ENCODE measurements at places on chromosomes 13 and 19.

GRCh38 chr13:51663973-51664957, 80.0 kb downstream of the WDFY2 start:
- no peak for DNase-seq

- DNase-seq: no peak
These were observed 83.5 kb downstream of the SLC7A1 start for GRCh38 chr13:29511980-29512379.

DNA sequence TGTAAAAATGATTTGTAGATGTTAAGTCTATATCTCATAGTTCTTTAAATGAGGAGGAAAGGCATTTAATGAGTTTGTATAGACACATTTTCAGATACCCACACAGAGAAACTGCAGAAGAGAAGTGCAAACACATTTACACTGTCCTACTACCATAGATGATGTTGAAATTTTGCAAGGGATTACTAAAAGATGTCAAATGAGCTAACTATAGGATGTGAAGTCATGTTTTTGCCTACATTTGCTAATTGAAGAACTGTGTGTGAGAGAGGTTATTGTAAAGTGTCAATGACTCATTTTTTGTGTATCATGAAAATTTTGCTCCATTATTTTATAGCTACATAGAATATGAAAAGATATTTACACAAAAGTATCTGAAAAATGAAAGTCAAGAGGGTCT, 178.9 kb downstream of the ITGBL1 start:
- DNase-seq: no peak

DNA sequence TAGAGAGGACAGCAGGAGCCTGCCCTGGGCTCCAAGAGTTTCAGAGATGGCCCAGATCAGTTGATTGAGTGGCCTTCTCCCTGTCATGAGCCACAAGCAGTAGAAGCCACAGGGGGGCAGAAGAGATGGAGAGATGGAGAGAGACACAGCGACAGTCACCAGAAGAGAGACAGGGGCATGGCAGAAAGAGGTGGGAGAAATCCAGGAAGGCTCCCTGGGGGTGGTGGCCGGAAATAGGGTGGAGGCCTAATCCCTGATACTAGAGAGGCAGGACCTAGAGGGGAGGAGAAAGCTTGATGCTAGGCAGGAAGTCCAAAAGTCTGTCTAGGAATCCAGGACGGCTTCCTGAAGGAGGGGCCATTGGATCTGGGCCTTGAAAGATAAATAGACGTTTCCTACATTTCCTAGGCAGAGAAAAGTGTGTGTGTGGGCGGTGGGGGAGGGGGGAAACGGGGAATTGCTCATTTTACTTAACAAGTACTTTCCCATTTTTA, 9.6 kb upstream of the TPM4 start:
- DNase-seq: peak; percentile 78

DNA sequence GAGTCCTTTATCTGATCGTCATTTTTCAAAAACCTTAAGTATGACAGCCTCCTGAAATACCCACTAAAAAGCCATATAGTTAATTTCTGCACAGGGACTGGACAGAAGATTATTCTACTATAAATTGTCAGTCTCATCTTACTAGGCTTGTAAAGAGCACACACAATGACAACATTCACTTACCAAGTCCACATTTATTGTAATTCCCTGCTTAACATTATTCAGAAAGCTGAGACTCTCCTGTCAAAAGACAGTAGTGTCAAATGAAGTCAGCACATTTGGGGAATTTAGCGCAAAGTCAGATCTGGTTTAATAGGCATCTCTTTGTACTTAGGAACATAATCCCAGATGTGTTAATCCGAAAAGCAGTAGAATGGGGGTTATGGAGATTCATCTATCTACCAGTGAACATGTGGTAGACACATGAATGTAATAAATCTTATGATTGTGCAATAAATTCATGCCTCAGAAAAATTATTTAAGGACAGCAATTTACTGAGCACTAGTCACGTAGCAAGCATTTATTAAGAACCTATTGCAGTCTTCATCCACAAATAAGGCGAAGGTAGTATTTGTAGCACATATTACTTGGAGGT, 224.6 kb upstream of the GPC6 start:
- no peak for DNase-seq

- DNase-seq: no peak
These were observed 69.0 kb upstream of the PCDH9 start for GRCh38 chr13:67299072-67299635.

DNA sequence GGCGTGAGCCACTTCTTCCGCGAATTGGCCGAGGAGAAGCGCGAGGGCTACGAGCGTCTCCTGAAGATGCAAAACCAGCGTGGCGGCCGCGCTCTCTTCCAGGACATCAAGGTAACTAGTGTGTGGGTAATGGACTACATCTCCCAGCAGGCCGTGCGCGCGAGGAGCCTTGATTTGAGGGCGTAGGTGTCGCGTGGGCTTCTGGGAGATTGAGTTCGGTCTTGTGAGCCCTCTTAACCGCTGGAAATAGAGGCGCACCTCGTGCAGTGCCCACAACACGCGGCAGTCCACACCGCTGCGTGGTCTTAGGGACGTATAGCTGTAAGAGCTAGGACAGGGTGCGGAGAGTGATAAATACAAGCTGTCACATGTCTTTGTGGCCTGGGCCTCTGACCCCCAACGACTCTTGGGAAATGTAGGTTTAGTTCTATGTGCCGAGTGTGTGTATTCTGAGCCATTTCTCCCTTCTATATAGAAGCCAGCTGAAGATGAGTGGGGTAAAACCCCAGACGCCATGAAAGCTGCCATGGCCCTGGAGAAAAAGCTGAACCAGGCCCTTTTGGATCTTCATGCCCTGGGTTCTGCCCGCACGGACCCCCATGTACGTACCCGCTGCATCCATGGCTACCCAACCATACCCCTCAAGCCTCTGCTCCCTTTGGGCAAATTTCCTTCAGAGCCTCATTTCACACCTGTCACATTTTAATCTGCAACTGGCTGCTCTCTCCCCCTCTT, 864 bp downstream of the FTL start:
- DNase-seq: peak; percentile 90

DNA sequence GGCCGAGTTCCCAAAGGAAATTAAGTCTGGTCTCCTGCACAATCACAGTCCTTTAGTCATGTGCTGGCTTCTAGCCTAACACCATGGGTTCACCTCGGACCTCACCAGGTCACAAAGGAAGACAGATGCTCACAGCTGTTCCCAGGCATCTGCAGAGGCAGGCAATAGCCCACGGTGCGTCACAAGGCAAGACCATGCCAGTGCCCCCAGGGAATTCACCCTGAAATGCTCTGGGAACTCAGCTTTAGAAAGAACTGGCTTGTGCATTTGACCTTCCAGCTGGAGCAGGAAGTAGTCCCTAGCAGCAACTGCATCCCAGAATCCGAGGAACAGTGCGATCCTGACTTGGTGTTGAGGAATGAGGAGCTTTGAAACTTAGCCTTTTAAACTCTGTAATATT, 96.8 kb upstream of the WASF3 start:
- DNase-seq: no peak

DNA sequence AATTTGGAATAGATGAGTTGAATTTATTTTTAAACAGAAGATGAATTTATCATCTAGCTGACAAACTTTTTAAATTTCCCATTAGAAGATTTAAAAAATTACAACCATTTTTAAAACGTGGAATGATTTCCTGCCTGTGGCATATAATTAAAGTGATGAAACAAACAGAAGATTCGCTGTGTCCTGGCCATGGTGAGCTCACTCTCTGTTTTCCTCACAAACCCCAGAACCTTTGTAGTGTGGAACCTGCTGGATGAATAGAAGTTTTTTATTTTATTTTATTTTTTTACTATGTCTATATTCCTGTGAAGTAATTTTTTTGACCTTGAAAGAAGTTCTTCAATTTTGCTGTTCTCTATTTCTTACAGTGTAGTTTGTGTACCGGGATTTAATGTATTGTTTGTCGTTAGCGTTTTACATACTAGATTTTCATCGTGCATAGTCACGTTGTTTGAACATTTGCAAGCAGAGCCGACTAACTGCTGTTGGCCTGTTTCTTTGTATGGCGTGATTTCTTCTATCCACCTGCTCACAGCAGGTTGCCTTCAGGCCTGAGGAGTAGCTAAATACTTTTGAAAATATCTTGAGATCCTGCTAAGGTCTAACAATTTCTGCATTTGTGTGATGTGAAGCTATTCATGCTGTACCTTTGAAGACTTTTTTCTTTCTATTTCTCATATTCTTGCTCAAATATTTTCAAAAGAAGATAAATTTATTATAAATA, 149.2 kb downstream of the GGACT start:
- no peak for DNase-seq

- DNase-seq: no peak
These were observed 806 bp downstream of the ZNF90 start for GRCh38 chr19:20078581-20079031.

GRCh38 chr13:112917737-112918136, 51.3 kb upstream of the MCF2L start:
- no peak for DNase-seq

GRCh38 chr19:38989066-38989605, 13.6 kb upstream of the FBXO17 start:
- DNase-seq: no peak

- no peak for DNase-seq
These were observed 985 bp upstream of the KCNK6 start for GRCh38 chr19:38318660-38319059.

- no peak for DNase-seq
These were observed 5.7 kb downstream of the TLE5 start for GRCh38 chr19:3056417-3057088.

DNA sequence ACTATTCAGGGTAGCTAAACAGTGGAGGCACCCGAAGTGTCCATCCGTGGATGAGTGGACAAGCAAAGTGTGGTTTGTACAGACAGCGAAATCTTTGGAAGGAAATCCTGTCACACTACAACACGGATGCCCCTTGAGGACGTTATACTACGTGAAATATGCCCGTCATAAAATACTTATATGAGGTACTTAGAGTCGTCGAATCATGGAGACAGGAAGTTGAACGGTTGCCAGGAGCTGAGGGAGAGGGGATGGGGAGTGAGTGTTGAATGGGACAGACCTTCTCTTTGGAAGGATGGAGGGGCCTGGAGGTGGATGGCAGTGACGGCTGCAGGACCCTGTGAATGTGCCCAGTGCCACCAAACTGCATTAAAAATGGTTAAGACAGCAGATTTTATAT, 11.6 kb downstream of the ATP4B start:
- DNase-seq: no peak

DNA sequence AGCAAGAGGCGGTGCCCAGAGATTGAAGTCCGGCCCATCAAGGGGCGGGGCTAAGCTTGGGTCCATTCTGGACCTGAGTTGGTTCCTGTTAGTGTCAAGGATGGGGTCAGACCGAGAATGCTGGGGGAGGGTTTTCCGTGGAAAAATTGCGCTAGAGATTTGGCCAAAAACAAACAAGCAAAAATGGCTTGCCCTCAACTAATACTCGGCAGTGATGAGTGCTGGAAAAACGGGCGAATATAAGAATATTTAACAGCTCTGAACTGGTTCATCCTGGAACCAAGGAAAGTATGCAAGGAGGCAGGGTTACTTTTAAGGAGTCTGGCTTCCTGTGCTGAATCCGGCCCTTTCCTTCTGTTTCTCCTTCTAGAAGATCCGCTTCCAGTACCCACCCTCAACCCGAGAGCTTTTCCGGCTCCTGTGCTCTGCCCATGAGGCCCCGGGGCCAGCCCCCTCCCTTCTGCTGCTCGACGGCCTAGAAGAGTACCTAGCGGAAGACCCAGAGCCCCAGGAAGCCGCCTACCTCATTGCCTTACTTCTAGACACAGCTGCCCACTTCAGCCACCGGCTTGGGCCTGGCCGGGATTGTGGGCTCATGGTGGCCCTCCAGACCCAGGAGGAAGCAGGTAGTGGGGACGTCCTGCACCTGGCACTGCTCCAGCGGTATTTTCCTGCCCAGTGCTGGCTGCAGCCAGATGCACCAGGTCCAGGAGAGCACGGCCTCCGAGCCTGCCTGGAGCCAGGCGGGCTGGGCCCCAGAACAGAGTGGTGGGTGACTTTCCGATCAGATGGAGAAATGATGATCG, 880 bp downstream of the SWSAP1 start:
- DNase-seq: peak; percentile 81

GRCh38 chr13:47168066-47168465, 271.2 kb upstream of the HTR2A start:
- DNase-seq: no peak

DNA sequence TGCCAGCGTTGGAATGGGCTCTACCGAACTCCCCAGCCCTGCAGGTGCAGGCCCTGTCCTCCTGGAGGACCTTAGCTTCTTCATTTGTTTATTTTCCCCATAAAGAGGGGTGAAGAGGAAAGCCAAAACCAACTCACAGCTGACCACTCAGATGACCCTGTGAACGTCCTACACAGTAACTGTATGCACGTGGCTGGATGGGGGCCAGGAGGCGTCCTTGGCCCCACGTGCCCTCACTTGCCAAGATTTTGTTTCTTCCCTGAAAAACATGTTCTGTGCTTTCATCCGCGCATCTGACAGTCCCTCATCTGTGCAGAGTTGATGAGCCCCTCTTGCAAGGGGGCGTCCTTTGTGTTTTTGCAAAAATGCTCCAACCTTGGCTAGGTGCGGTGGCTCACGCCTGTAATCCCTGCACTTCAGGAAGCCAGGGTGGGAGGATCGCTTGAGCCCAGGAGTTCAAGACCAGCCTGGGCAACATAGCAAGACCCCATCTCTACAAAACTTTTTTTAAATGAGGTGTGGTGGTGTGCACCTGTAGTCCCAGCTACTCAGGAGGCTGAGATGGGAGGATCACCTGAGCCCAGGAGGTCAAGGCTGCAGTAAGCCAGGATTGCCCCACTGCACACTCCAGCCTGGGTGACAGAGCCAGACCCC, 5.3 kb upstream of the TEKTIP1 start:
- DNase-seq: no peak

GRCh38 chr13:47908197-47908902, 92.7 kb downstream of the SUCLA2 start:
- no peak for DNase-seq

All from CD4-positive, alpha-beta T cell treated with Interleukin-21 for 1 hour (primary cell).